ENCODE measurements at places on chromosomes 16 and 17.

DNA sequence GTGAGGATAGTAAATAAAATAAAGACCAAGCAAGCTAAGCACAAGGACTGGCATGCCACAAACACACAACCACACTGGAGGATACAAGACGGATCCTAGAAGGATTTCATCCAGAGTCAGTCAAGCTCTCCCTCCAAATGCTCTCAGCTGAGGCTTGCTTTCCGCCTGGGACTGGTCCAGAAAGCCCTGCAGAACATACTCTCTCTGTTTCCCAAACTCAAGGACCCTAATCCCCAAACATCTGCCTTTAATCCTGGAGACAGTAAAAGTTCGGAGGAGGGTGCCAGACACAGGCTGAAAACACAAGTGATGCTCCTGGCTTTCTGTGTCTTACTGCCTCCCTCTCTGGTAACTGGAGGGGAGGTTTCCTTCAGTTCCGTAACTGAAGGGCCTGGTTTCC lies 5.3 kb upstream of the HSD11B2 start:
- DNase-seq, result no peak

GRCh38 chr17:78300962-78301820 lies 58.7 kb downstream of the SOCS3 start:
- no peak for DNase-seq

- DNase-seq, result no peak
Measured at GRCh38 chr16:85227084-85227945, 115.0 kb upstream of the CIBAR2 start.

GRCh38 chr17:49510720-49511110 lies 15.6 kb downstream of the NGFR start:
- no peak for DNase-seq

DNA sequence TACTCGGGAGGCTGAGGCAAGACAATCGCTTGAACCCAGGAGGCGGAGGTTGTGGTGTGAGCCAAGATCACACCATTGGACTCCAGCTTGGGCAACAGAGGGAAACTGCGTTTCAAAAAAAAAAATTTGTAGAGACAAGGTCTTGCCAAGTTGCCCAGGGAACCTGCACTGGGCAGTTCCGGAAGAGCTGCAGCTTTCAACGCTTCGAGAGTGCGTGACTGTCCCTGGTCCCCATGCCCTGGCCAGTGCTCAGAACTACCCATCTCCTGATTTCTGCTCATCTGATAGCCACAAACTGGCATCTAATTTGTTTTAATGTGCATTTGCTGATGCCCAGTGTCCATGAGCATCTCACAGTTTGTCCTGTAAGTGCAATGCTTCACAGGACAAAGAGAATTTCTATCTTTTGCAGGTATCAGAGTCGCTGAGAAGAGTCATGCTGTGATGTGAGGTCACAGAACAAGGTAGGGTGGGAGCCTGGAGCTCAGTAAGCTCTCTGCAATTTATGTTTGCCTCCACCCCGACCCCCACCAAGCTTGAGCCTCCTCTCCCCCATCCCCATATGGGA lies 3.9 kb downstream of the ACTG1 start:
- no peak for DNase-seq

GRCh38 chr17:57699751-57700219 lies 45.3 kb downstream of the CCDC182 start:
- no peak for DNase-seq

GRCh38 chr17:16037636-16038035 lies 38.0 kb downstream of the TTC19 start:
- no peak for DNase-seq

- DNase-seq, result no peak
Measured at GRCh38 chr17:28811651-28812090, 30.9 kb downstream of the FAM222B start.

DNA sequence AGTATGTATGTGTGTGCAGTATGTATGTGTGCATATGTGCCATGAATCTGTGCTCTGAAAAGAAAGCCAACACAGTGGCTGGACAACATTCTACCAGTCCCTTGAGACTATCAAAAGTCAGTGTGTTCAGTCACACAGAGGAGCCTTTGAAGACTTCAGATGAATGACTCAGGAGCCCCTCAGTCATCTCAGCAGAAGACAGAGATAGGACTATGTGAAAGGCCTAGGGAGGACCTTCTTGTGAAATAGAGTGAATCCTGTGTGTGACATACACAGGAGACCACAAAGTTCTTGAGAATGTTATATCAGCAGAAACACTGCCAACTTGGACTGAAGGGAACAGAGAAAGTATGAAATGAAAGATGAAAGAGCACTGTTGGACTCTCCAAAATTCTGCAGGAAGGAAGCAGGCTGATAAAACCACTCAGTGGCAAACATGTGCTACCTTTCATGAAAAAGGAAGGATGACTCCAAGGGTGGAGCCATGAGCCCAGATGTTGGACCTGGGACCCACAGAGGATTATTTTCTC lies 108.4 kb downstream of the METRNL start:
- DNase-seq, result no peak

GRCh38 chr17:45261577-45262515 lies at the start of gene SPATA32:
SPATA32 (minus strand) TSS chr17:45262094; CDS start chr17:45262016, 78 bp downstream.
- DNase-seq, result peak; percentile 38

DNA sequence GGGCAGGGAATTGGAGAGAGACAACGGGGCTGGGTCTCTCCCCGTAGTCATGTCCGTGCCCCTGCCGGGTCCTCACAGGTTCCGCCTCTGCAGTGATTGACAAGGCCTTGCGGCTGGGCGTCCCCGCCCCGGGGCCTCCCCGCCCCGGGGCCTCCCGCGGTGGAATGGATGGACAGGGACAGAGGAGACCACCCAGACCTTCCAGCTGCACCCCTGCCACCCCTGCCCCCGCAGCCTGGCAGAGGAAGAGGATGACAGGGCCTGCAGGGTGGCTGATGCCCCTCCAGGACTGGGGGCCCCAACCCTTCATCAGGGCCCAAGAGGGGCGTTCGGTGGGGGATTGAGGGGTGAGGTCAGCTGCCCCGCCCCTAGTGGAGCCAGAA lies 216.4 kb upstream of the CIBAR2 start:
- DNase-seq, result no peak

DNA sequence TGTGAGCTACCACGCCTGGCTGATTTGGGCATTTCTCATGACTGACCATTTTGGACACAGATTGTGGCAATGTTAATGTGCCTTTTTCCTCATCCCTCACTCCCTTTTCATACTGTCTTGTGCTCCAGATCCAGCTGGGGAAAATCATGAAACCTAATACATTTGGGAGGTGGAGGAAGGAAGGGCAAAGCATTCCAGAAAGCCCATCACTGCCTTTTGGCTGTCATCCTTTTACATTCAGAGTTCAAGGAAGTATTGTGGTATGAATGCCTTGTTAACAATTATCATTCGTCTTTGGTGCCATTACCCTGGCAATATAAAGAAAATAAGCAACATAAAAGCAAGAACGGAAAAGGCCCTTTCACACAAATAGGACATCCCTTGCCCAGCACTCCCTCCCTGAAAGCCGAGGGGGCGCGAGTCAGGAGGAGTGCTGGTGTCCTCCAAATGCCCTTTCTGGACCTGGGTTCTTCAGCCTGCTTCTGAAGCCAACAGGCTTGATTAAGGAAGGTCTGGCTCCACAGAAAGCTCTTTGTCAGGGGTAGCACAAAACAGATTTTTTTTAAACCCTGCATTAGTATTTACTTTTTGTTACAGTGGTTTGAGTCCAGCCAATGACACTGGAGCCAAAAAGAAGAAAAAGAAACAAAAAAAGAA lies 20.1 kb downstream of the NMT1 start:
- DNase-seq, result no peak

DNA sequence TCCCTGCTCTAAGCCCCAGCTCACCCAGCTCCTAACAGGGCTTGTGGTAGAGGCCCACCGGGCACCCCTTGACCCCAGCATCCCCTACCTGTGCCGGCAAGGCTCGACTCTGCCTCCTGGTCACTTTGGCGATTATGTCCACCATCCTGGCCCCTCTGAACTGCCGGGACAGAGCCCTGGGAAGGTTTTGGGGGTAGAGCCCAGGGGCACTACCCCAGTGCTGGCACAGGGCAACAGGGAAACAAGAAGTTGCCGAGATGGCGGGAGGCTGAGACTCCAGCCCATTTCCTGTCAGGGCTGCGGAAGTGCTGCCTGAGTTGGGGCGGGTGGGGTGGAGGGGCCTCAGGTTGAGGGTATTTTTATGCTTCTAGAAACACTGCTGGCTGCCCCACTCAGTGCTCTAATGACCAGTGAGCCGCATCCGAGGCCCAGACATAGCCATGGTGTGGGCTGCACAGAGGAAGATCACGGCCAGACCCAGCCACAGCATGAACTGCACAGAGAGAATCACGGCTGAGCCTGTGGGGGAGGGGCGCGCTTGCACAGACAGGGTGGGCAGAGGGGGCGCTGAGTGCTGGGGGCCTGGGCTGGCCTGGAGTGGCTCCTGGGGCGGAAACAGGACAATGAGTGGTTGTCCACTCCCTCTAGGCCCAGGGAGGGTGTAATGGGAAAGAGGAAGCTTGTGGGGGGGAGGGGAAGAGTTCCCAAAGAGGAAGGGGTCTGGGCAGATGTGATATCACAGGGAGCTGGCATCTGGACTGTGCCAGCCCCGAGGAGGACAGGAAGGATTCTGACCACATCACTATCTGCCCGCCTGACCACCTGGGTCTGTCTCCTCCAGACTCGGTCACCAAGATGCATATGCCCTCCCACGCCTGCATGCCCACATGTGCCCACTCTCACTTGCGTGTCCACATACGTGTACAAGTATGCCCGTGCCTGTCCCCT lies 22.3 kb downstream of the ARHGAP27 start:
- DNase-seq, result no peak

DNA sequence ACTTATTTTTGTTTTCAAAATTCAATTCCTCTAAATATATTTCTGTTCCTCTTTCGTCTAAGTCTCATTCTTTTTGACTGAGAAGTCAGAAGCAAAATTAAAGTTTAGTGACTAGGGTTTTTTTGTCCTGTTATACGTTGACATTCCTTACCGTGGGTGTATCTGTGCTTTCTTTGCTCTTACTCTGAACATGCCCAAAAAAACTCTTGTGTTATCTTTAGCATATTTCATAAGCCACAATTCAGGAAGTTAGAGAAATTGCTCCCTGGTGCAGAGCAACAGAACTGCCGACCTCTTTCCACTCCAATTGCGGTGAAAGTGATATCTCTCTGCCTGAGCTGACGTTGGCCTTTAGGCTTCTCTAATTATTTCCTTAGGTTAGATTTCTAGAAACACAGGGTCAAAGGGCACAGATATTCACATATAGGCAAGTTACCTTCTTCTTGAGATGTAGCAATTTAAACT lies 65.7 kb downstream of the CENPV start:
- DNase-seq, result no peak

- peak; percentile 78 for DNase-seq
Measured at GRCh38 chr17:40355123-40355803, 9.3 kb downstream of the GJD3 start.

DNA sequence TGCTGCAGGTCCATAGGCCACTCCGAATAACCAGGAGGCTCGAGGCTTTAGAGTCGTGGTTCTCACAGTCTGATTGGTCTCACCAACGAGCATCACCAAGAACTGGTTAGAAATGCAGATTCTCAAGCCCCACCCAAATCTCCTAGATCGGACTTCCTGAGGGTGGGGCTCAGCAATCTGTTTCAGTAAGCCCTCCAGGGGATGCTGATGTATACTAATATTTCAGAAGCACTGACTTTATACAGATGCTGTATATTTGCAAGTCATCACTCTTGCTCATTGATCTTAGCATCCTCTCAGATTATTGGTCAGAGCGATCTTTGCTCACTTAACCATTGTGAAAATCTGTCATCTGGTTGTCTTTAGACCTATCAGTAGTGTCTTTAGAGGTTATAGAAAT lies 4.4 kb upstream of the VAC14 start:
- DNase-seq, result no peak

DNA sequence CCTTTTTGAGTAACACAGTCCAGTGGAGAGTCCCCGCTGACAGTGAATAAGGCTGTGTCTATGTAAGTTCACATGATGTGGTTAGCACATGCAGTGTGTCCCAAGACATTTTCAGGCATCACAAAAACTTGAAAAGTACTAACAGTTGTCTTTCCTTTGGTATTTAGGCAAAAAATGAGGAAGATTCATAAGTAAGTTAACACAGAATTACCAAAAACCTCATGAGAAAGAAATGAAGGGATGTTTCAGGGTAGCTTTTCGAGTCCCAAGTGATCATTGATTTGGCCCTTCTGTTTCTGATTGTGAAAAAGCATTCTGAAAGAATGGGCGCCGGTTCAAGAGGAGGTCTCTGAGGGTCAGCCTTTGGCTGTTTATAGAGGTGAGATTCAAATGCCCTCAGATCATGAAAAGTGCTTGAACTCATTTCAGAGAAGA lies 529 bp upstream of the ASPA start:
- DNase-seq, result no peak

DNA sequence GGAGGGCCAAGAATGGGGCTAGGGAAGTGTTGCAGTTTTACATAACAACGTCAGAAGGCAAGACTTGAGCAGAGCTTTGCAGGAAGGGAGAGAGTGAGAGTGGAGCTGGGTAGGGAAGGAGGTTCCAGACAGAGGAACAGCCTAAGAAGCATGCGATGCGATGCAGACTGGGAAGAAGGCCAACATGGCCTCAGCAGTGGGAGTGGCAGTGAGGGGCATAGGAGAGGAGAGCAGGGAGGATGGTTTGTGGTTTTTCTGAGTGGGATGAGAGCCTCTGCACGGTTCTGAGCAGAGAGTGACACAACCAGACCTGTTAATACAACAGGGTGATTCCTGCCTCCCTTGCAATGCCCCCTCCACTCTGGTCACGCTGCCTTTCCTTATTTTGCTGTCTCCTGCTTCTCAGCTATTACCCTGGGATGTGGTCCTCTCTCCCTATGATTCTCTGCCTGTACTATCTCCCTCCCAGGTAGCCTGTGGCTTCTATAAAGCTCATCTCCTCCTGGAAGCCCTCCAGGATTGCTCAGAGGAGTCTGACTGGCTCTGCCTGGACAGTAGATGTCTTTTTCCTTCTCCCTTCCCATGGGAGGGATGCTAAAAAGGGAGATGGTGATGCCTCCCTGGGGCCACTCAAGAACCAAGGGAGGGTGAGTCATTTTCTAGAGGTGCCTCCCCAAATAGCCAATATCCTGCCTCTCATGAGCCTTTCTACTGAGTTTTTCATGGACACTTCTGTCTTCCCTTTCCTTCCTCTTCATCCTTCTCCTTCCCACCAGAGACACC lies 38.7 kb upstream of the NGFR start:
- no peak for DNase-seq

DNA sequence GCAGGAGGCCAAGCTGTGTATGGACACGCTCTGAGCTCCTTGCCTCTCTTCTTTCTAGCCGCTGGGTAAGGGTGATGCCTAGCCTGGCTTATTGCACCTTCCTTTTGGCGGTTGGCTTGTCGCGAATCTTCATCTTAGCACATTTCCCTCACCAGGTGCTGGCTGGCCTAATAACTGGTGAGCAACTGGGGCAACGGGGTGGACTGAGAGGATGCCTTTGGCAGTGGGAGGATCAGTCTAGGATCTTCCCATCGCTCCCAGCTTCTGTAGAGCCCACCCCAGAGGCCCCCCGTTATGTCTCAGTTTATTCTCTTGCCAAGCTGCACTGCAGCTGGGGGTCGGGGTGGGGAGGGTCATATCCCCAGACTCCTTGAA lies 4.4 kb downstream of the G6PC3 start:
- DNase-seq, result no peak
